Left hindlimb (tissue), 1 donor: ENCODE measurements at places on chromosomes 2 and 18.
A peak's percentile ranks its signal among the peaks of the same experiment; 100 is the strongest.

DNA sequence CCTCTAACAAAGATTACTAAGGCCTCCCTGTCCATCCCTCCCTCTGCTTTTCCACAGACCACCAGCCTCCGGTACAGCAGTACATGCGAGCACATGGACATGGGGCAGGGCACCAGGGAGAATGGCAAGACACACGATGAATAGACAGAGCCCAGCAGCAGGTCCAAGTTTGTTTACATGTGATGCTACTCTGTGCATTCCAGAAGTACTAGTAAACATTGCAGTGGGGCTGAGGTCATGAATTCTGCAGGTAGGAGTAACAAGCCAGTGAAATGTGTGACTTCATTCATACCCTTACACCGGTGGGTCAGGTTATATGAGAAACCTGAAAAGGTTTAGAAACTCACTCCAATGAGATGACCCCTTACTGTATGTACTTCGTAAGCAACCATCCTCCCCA lies 205.7 kb downstream of the BCL11A start:
- DNase-seq = no peak

- no peak for DNase-seq
Observed at GRCh38 chr2:3451926-3452671, 67.2 kb downstream of the ADI1 start.

DNA sequence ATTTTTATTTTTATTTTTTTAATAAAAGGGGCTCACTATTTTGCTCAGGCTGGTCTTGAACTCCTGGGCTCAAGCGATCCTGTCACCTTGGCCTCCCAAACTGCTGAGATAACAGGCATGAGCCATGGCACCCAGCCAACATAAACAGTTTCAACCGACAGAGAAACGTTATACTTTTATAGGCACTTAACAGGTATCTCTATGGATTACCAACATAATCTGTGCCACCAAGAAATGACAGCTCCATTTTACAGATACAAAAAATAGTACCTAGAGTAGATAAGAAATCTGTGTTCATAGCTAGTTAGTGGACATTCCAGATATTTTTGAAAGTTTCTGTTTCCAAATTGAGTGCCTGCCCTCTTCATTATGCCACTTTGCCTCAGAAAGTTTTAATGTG lies 1316.7 kb downstream of the LRP1B start:
- DNase-seq = no peak

DNA sequence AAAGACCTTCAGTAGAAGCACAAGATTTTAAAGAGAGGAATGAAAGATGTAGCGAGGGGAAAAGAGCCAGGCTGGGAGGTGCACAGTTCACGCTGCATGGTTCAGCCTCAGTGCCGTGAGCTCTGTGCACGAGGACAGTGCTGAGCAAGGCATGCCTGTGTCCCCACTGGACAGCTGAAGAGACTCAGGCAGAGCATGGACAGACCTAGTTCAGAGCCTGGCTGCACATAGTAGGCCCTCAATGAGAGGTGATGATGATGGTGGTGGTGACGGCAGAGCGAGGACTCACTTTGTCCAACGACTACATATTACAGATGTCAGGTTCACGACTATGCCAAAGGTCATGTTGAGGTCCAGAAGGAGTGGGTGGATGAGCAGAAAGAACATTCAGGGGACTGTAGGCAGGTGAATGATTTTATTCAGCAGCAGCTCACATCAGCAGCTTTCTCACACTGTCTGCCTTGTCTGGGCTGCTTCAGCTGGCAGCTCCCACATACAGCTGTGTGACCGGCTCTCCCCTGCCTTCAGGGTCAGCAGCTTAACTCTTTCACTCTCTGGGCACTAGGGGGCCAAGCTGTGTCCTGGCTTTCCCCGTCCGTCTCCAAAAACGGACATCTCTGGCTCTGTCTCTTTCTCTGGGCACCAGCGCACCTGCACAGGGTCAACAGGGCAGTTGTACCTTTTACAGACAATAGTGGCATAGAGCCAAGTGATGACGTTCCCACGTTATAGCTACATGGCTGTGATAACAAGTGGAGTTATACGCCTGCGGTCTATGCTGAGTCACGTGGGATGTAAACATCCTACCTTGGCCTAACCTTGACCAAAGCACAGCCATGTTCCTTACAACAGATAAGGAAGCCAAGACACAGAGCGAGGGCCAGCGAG lies 128.8 kb upstream of the MSH6 start:
- DNase-seq = no peak

DNA sequence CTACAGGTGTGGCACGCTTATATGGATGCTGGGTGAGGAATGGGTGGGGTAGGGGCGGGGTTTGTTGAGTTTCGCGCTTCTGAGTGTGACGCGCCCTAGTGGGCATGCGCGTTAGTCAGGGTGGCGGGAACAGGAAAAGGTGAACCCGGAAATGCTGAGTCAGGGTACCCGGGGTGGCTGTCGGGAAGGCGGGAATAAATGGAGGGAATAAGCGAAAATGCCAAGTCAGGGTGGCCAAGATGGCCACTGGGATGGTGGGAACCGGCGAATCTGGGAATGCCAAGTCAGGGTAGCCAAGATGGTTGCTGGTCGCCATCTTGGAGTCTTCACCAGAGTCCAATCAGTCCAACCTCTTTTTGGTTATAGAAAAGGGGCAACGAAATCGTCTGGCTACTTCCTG lies 585.0 kb downstream of the SUCLG1 start:
- no peak for DNase-seq

DNA sequence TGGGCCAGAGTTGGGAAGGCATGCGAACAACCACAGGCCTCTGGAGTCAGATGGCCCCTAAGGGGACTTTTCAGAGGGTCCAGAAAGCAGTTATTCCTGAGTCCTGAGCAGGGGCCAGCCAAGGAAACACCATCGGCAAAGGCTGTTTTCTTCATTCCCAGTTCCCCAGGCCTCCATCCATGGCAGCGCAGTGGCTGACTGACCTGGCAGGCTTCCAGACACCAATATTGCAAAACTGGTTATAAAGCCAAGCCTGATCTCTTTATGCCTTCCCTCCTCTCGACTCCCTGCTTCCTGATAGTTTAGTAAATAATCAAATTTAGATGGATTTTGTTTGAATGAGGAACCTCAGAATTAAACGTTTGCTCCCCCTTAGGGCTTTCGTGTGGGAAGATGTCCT lies 133.4 kb upstream of the ITGA6 start:
- DNase-seq = peak; percentile 42

GRCh38 chr2:38740851-38741731 lies 10.1 kb downstream of the SRSF7 start:
- DNase-seq = no peak

DNA sequence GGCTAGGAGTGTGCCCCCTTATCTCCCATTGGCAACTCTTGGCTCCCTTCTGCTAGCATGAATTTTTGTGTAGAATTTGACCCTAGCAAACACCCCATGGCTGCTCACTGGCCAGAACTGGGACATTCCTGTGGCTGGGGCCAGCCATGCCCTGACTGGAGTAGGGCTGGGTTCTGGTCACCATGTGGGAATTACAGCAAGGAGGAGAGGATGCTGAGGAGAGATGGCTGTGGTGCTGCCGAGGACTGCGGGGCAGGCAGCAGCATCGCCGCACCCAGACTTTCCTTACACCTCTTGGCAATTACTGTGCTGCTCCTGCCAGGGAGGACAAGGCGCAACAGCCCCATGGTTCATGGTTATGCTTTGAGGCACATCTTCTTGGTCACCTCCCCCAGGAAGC lies 12.7 kb downstream of the KCNF1 start:
- no peak for DNase-seq

- DNase-seq = no peak
Observed at GRCh38 chr2:161995553-161996016, 78.4 kb downstream of the DPP4 start.

- no peak for DNase-seq
Observed at GRCh38 chr2:21819454-21819853, 695.7 kb downstream of the TDRD15 start.

DNA sequence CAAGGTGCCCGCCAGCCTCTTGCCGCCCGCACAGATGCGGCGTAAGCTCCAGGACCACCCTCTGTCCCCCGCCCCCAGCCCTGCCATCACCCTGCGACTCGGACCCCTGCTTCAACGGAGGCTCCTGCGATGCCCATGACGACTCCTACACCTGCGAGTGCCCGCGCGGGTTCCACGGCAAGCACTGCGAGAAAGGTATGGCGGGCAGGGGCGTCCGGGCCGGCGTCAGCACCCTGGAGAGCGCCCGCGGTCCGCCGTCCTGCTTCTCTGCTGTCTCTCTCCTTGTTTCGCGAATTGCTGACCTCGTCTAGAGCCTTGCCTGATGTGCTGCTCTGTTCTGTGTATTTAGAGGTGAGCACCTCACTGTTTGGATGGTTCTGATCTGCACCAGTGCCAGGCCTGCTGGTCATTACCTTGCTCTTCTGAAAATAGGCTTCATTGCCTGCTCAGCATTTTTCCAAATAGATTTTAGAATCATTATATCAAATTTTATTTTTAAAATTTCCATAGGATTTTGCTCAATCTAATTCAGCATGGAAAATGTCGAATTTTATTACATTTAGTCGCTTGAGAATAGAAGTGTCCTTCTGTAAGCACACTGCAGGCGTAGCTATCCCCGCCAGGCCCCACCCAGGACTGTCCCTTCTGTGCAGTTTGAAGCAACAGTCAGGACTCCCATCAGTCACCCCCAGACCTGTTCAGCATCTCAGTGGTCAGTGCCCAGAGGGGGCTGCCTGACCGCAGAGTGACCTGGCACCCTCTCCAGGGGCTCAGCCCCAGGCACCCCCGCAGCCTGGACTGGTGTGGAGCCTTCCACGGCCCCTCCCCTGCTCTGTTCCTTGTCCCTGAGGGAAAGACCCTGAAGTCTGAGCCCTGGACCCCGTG lies 51.6 kb downstream of the SNED1 start:
- DNase-seq = peak; percentile 41

GRCh38 chr2:113776949-113777348 lies 20.5 kb upstream of the SLC35F5 start:
- no peak for DNase-seq

DNA sequence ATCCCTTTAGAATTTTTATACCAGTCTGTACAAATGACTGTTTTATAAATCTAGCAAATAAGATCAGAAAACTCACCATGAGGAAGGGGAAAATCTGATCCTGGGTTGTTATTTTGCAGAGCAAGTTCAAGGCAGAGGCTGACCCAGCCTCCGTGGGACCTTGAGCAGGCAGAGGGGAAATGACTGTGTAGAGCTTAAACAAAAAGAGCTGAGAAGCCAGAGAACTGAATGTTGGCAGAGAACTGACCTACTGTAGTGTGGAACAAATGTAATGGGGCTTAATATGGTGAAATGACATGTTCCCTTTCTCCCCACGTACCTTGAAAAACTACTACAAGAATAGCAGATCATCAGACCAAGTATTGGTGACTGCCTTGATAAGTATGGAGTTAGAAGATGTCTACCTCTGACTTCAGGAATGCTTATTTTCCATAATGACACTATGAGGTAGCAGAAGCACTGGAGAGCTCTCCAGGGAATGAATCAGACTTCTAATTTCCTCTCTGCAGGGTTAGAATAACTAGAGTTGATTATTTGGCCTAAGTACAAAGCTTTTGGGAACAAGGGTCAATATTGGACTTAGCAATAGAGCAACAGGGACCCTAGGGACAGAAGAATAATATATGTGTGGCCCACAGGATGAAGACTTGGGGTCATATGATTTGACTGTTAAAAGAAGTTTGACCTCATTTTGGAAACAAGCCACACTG lies 304.4 kb downstream of the CCDC178 start:
- DNase-seq = no peak

DNA sequence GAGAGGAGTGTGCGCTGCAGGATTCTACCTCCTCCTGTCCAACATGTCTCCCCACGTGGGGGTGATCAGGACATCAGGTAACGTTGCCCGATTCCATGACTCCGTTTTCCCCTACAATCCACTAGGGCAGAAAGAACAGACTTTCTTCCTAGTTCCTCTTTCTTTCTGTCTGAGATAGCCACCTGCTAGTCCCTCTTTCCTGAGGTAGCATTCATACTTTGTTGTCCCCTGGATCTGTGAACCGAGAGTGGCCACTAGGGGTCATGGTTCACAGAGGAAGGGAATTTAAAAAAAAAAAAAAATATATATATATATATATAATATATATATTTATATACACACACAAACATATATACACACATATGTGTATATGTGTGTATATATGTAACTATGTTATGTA lies 210.0 kb upstream of the ZNF521 start:
- DNase-seq = no peak

DNA sequence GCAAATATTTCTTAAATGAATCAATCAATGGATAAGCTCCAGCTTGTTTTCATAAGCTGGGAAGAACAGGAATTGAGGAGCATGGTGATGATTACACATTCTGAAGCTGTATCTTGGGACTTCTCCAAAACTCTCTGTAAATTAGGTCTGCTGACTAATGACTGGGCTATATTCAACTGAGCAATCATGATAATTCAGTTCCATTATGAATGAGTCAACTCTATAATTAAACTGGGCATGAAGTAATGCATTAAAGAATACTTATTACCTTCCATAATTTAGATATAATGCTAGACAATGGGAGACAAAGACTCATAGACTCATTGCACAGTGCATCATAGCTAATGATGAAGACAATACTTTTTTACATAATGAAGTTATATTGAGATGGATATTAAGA lies 207.4 kb downstream of the CBLN2 start:
- DNase-seq = no peak

DNA sequence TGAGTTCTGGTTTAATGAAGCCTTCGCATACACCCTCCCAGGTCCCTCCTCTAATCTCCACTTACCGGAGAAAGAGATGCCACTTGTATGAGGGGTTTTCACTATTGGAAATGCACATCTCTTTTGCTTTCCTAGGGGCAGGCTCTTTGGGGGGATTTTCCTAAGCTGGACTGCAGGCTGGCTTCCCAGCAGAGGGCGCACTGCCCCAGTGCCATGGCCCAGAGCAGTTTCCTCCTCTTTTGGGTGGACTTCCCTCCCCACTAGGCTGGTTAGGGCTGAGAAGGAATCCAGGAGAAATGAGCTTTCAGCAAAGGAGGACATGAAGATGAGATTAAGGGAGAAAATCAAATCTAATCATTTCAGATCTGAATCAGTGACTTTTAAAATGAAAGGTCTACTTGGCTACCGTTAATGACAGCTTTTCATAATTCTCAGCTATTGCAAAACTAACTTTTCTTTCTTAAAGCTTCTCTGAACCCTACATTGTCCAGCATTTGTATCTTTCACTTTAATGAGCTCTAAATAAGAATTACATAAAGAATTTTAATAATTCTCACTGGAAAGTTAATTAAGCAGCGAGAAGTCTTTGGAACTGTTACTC lies 784.1 kb upstream of the FANCL start:
- no peak for DNase-seq

- DNase-seq = no peak
Observed at GRCh38 chr18:22858121-22858520, 75.0 kb upstream of the RBBP8 start.

GRCh38 chr2:171320208-171320621 lies 113.6 kb downstream of the METTL8 start:
- DNase-seq = no peak
